ENCODE measurements at places on chromosomes 13 and 19.
A peak's percentile ranks its signal among the peaks of the same experiment; 100 is the strongest.

GRCh38 chr13:21071015-21071414, 9.6 kb upstream of the LATS2 start:
- DNase-seq = no peak

DNA sequence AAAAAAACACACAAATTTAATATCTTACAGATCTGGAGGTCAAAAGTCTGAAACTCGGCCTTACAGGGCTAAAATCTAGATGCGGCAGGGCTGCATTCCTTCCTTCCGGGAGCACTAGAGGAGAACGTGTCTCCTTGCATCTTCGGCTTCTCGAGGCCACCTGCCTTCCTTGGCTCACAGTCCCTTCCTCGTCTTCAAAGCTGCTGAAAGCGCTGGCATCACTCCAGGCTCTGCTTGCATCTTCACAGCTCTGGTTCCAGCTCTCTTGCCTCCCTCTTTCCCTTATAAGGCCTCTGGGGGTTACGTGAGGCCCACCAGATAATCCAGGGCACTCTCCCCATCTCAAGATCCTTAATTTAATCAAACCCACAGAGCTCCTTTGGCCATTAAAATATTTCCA, 10.5 kb downstream of the XRCC1 start:
- DNase-seq = no peak

GRCh38 chr13:99812625-99813024, 158.9 kb downstream of the ZIC5 start:
- no peak for DNase-seq

DNA sequence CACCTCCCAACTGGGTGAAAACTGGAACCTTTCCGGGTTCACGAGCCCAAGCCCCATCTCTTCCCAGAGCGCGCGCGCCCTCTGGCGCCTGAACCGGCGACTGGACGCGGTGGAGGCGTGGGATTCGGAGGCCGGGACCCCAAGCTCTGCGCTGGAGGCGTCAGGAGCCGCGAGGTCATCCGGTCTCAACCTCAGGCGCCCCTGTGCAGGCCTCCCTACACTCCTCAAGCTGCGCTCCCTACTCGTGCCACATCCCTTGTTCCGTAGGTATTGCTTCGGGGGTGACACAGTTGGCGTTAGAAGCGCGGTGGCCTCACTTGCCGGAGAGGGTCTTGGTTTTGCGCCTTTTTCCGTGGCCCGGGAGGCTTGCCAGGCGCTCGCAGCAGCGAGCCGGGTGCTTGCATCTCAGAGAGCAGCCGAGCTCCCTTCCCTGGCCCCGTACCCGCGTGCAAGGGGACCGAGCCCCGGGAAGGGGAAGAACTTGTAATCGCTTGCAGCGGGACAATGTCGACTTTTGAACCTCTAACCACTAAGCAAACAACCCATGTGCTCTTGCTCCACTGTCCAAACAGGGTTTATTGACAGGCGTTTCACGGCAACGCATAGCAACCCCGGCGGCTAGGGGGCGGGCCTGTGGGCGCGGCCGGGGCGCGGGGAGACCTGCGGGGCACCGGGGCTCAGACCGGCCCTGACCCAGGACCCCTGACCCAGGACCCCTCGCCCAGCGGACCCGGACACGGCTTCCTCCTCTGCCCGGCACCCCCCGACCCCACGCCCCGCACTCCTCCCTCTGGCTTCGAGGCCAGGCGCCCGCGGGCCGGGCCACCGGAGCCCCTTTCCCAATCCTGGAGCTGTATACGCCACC, 8.5 kb downstream of the CDX2 start:
- DNase-seq = peak; percentile 64

DNA sequence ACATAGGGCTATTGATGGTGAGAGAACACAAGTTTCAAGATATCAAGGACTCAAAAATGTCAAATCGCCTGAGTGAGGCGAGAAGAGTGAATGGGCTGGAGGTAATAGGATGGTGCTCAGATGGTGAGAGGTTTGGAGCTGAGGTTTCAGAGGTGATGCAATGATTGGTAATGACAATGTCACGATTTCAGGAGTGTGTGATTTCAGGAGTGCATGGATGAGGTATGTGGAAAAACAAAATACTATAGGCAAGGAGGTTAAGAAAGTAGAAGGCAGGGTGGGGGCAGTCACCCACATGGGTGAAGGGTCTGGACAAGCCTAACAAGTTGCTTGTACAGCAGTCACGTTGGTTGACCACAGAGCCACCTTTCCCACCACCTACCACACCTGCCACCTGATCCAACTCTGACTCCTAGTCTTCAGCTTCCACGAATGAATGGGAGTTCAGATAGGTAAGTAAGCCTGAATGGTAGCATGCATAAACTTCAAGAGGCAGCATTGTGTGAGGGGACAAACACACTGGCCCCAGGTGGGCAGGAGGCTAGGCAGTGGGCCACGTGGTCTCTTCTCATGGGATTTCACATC, 71.5 kb downstream of the RUBCNL start:
- DNase-seq = no peak

DNA sequence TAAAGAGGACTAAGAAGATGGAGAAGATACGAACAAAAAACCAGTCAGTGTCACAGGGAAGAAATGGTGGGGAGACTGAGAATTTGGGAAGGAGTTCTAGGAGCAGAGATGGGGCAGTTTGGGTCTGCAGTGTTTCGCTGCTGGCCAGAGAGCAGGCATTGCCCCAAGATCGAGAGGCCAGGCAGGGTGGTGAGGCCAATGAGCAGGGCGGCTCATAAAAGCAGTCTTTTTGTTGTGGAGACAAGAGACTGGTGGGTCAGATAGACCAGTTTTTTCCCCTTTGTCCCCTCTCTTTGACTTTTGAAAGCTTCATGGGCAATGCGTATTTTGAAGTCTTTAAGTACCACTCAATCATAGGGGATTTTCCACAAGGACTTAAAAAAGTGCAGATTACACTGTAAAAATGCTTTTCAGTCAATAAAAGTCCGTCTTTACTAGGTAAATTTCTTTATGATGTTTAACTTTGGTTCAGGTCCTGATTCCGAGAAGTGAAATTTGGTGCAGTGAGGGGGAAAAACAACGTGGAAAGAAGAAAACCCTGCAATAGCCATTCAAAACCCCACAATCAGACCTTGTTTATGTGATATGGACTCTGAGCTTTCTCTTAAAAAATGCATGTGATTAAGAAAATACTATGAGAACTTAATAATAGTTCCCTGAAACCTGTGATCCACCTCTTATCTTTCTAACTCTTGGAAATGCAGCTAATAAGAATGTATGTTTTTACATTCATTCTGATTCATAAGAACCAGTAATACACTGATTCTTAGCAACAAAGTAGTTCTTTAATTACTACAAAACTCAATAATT, 338.9 kb downstream of the KLF5 start:
- no peak for DNase-seq

DNA sequence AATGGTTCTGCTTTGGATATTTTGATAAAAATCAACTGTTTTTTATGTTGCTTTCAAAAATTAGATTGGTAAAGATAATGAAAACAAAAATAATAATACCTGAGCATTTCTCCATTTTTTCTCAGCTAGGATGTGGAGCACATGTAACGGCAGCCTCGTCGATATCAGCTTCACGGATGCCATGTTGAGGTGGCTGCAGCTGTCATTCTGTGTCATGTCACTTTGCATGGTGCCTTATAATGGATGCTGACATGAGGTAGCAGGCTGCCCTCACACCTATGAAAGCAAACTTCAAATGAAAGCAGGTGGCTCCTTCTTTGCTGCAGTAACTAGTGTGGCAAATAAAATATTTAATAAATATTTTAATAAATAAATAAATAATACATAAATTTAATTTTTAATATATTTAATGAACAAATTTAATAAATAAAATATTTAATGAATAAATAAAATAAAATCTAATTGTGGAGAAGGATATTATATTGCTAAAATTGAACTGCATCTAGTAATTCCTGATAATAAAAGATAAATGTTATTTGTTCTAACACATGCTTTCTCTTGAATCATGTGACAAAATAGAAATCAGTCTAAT, 955.7 kb upstream of the SLC10A2 start:
- no peak for DNase-seq

DNA sequence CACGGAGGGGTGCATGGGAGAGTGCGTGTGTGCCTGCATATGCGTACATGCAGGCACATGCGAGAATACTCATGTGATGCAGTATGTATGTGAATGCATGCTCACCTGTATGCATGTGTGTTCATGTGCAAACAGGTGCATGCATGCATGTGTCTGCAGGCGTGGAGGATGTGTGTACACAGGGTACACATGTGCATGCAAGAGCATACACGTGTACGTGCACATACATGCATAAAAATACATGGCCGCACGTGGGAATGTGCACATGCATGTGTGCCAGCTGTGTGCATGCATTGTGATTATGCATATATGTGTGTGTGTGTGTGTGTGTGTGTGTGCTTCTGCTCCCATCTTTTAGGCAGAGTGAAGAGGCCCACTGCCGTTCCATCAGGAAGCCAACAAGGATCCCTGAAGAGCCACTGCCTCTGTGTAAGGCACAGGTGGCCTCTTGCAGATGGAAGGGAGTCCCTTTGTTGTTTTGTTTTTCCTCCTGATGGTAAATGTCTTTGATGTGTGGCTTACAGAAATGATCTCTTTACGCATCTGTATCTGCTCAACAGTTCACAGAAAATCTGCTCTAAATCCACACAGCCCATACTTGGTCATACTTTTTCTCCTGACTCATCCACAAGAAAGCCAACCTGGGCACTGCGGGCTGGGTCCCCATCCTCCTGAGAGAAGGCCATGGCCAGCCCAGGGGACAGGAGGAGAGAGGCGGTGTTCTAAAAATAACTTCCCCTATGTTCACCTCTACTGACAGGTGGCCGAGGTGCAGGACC, 50.7 kb downstream of the KLF2 start:
- DNase-seq = no peak

DNA sequence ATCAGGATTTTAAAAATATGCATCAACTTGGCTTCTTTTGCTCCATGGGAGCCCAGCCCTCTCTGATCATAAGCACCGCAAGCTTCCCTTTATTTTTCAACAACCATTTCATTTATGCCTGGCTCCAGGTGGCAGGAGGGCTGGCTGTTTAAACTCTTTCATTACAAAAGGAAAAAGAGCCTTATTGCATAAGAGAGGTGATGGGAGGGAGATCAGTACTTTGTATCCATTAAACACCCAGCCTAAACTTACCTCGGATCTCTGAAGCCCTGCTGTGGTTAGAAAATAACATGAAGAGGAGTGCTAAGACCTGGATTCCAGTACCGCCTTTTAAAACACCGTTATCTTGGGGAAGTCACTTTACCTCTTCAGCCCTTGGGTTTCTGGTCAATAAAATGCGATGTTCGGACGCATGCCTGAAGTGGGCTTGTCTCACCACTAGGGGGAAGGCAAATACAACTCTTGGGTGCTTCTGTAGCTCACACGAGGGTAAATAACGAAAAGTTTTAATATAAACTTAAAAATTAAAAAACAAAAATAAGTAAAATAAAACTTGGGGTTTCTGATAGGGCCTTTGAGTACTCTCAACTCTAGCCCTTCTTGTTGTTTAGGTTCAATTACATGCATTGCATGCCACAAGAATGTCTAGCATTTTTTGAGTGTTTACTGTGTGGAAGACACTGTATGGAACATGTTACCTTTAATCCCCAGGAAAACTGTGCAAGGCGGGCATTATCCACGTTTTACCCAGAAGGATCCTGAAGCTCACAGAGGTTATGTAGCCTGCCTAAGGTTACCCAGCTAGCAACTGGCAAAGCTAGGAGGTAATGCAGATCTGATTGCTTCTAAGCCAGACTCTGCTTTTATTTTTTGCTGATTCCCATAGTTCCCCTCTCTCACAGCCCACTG, 240.3 kb downstream of the LMO7 start:
- DNase-seq = peak; percentile 28

DNA sequence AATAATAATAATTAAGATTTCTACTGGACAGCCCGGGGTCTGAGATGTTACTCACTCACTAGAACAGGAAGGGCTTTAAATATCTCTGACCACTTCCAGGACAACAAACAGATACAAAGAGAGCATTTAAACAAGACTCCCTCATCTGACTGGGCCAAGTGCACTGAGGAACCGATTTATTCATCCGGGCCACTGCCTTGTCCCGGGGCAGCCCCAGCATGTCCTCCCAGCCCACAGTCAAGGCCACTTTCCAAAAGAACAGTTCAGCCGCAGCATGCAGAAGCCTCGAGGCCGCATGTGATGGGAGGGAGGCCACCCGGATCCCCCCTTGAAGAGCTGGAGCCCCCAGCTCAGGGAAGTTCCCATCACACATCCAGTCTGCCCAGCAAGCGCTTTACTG, 30.5 kb downstream of the MLLT1 start:
- peak; percentile 76 for DNase-seq

GRCh38 chr19:57708641-57709361, at the start of gene ZNF154:
ZNF154 (minus strand) TSS chr19:57709204; CDS start chr19:57708971, 233 bp downstream.
- peak; percentile 92 for DNase-seq

DNA sequence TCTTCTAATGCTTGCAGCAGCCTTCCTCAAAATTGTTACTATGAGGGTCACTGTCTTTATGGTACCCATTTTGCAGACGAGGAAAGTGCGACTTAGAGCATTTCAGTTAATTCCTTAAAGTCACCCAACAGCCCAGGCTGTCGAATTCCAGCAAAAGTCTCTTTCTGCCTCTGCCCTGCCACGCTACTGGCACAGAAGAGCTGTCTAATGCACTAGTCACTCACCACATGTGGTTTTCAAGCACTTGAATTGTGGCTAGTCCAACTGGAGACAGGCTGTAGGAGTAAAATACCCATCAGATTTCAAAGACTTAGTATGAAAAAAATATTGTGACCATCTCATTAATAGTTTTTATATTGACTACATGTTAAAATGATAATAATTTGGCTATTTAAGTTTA, 1.7 kb downstream of the FPR1 start:
- DNase-seq = no peak

DNA sequence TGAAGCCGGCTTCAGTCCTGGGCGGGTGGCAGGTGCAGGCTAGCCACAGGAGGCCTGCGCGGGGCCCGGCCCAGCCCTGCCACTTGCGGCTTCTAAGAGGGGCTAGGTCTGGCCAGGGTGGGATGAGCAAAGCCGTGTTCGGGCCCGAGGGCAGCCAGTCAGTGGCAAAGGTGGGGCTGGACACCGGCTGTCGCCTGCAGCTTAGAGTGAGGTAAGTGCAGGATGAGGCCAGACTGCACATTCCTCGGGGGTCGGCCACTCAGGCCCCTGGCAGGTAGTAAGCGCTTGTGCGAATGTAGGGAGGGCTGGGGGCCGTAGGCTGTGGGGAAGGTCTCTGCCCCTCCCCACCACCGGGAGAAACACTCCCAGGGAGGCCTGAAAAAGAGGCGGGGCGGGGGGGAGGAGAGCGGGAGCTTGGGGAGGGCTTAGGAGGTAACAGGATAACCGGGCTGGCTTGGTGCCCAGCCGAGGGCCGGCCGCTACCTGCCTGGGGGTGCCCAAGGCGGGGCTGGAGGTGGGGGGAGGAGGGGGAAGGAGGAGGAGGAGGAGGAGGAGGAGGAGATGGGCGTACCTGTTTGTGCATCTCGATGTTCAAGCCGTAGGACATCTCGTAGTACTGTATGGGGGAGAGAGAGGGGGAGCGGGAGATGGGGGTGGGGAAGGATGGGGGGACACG, 6.4 kb downstream of the TLE5 start:
- DNase-seq = no peak

DNA sequence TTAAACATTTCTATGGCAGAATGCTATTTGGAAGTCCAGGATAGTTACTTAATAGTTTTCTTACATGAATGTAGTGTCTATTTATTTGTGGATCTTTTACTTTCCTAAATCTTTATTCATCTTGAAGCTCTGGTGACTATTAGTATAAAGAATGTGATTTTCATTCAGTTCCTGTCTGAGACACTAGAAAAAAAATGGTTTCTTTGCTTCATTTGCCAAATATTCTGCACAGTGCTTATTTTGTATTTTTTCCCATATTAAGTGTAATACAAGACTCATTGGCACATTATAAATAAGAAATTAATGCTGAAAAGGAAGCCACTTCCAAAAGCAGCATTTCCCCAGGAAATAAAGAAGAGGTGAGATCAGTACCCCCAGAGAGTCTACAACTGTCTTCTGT, 109.8 kb downstream of the POSTN start:
- no peak for DNase-seq

- DNase-seq = no peak
Measured at GRCh38 chr19:35438527-35438926, 9.5 kb upstream of the FFAR2 start.
